ENCODE measurements at places on chromosomes 5 and 9. TPM values are rescaled to one million over a fixed set of nuclear protein-coding genes. Genes with fewer than 3 reads are reported as not detected.

DNA sequence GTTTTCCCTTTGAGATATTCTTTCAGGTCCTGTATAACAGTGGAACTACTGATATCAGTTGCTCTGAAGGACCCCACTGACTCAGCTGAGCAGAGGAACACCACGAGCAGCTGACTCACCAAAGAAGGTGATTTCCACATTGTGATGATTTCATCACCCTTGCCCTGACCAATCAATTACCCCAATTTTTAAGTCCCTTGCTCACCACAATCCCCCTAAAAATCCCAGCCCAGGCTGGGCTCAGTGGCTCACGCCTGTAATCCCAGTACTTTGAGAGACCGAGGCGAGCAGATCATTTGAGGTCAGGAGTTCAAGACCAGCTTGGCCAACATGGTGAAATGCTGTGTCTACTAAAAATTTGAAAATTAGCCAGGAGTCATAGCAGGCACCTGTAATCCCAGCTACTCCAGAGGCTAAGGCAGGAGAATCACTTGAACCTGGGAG, 125.3 kb upstream of the ABCA1 start:
- peak; percentile 46 for DNase-seq

- no peak for DNase-seq
Measured at GRCh38 chr9:10095208-10095607, 517.6 kb downstream of the PTPRD start.

The ZFP37 gene
- total RNA-seq: 1.1 TPM

DNA sequence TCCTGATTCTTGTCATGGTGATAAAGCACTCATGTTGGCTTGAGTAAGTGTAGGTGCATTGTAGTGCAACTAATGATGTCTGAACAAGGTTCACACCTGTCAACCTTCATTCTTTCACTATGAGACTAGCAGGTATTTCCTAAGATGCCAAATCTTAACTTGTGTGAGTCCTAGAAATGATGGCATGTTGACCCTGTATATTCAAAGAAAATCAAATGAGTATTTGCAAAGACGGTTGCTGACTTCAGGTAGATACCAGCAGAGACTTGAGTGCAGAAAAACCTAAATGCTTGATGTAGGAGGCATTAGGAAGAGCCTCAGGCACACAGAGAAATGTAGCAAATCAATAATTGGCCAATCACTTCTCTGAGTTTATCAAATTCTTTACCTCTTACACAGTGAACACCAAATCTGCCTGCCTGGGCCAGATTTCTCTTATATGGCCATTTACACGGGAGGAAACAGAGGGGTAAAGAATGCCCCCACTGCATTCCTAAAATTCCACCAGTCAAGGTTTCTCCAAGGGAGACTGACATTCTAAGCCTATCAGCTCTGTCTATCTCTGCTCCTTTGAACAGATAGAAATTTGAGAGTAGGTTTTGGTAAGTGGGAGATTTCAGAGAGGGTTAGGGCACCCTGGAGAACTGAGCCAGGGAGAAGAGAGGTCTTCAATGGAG, 488.6 kb upstream of the WWC1 start:
- DNase-seq: no peak

The FBP1 gene
- total RNA-seq: 2.7 TPM

DNA sequence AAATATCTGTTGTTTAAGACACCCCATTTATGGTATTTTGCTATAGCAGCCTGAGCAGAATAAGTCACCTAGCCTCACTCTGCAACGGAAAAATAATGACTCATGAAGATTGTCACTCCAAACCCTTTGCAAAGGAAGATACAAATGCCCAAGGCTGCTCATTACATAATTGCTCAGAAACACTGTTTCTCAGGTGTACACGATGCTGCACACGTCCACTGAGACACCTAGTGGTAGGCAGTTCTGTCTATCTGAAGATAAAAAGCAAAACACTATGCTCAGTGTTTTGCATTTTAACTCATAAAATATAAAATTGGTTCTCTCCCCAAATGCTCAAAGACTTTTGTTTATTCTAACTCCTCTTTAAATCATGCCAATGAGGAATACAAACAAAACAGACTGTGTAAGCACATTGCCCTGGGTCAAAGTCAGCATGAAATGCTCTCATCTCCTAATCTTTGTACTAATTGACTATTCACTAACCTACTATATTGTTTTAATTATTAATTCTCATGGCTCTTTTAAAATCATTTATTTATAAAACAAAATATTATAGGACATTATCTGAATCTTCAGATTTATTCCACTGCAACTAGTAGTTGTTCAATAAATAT, 7.7 kb upstream of the TSLP start:
- no peak for DNase-seq

The ZNF608 gene
- total RNA-seq: 1.1 TPM

DNA sequence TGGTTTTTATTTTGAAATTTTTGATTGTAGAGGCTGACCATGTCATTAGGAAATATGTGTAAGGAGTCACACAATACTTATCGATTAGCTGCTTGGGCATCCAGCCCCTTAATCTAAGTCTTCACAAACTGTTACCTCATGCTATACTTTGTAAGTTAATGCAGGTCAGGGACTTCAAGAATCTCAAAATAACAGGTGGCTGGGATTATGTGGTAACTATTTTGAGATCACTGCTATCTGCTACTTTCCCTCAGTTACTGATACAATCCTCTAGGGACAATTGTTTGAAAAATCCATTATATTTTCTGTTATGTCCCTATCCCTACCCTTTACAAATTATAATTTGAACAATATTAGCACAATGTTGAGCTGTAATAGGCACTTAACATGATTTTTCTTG, 21.7 kb downstream of the FTMT start:
- no peak for DNase-seq

DNA sequence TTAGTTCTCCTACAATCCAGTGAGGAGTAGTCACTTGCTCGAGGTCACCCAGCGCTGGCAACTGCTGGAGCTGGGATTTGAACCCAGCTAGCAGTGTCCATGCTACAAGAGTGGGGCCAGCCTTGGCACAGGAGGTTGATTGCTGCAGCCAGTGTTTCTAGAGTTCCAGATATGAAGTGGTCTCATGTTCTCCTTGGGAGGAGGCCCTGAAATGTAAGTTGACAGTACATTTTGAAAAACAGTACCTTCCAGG, 802 bp downstream of the CCDC107 start:
- no peak for DNase-seq

GRCh38 chr5:159678657-159679392, 237.5 kb upstream of the ADRA1B start:
- DNase-seq: no peak

DNA sequence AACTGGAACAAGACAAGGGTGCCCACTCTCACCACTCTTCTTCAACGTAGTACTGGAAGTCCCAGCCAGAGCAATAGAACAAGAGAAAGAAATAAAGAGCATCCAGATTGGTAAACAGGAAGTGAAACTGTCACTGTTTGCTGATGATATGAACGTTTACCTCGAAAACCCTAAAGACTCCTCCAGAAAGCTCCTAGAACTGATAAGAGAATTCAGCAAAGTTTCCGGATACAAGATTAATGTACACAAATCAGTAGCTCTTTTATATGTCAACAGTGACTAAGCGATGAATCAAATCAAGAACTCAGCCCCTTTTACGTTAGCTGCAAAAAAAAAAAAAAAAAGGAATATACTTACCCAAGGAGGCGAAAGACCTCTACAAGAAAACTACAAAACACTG, 306.6 kb downstream of the PLK2 start:
- DNase-seq: no peak

The ZMAT2 gene
- total RNA-seq: 31.8 TPM

The REEP2 gene
- 0.19 TPM for total RNA-seq

DNA sequence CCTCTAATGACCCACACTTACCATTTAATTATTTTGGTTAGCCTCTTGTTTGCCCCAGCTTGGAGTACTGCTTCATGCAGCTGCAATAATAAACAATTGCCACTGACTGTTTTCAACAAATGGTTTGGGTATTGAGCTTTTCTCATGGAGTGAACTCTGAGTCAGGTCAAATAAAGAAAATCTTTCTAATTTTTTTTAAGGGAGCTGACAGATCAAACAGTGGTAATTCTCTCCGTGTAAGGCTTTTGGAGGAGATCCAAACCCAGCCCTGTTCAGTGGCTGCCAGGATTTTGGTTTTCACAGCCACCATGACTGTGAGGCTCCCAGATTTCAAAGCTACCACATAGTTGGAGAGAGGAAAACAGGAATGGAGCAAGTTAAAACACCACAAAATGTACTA, 110.7 kb upstream of the EFNA5 start:
- no peak for DNase-seq

DNA sequence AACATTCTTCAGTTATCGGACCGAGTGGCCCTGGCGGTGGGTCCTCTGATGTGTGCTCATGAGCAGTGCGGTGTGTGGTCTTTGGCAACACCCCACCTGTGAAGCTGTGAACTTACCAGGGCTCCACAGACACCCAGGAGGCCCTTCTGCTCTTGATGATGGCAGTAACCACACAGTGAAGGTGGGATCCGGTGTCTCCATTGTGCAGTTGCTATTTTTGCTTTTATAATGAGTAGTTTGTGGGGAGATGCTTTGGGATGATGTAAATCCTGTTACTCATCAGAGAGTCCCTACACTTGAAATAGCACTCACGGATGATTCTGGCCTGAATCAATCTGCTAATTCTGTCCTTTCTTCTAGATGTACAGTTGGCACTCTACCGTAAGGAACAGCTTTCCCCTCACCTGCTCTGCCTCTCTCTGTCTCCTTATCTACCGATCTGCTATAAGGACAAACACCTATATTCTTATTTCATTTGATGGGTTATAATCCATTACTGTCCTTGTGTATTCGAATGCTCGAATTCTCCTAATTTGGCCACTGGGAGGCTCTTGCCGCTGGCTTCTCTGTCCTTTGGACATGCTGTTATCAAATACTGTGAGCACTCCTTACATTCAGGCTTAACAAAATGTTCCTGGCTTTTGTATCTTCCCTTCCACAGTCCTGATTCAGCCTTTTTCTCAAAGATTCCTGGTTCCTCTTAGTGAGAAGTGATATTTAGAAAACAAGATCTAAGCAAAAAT, 20.2 kb downstream of the ATPSCKMT start:
- DNase-seq: no peak

Data from CD8-positive, alpha-beta T cell (primary cell).